ENCODE measurements at places on chromosomes 4 and X.
A peak's percentile ranks its signal among the peaks of the same experiment; 100 is the strongest.

- DNase-seq = peak; percentile 13
These were observed 36.8 kb downstream of the LRP2BP start for GRCh38 chr4:185358959-185359358.

DNA sequence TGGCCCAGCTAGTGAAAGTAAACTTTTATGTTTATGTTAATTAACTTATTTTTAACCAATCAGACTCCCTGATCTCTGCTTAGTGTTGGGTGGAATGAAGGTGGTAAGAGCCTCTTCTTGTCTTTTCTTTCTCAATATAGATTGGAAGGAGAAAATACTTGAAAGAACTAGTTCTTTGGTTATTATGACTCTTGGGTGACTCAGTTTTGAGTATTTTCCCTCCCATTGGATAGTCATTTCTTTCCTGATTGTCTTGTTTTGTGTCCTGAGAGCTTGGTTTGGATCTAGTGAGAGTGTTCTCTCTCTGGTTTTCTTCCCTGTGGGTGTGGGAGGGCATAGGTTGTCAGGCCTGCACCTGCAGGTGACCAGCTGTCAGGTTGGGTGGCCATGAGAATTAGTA, 172.0 kb upstream of the GLRA2 start:
- DNase-seq = no peak

GRCh38 chr4:128846063-128846462, 36.6 kb downstream of the JADE1 start:
- no peak for DNase-seq

- peak; percentile 46 for DNase-seq
These were observed 834 bp downstream of the NHS start for GRCh38 chrX:17375637-17376430.

DNA sequence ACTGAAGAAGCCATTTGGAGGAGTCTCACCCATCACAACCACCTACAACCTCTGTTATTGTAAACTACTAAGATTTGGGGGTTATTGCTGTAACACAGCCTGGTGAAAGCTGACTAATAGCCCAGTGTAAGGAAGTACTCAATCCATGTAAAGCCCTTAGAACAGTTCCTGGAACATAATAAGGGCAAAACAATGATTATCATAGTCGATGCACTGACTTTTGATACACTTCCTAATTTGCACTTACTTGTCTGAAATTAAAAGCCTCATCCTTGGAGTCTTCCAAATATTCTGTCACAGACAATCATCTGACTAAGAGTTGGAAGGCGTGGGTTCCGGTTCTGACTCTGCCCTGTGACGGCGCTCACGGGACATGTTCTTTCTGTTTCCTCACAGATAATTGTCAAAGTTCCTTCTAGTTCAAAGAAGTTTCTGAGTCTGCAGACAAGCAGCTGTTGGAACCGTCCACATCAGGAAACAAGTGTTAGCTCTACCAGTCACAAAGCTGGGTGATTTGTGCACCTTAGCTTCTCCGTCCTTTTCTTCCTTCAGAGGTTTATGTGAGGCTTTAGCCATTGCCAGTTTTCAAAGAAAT, 33.4 kb upstream of the RASGEF1B start:
- DNase-seq = no peak

- no peak for DNase-seq
These were observed 105.6 kb downstream of the IRF2 start for GRCh38 chr4:184368731-184369130.

DNA sequence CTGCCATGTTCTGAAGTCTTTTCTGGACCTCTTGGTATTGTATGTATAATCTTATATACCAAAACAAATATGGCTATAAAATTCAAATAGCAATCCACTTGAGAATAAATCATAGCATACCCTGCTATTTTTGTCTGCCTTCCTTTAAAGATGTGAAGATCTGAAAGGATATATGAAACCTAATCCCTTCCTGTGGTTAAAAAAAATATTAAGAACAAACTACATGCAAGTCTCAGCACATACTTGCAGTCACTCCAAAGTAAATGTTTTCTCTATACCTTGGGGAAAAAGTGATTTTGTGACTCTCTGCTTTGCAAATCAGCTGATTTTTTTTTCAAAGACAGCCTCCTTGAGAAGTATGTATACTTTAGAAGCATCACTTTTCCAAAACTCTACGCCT, 322.9 kb downstream of the ANKRD50 start:
- no peak for DNase-seq

GRCh38 chr4:79877511-79877910, 195.5 kb downstream of the ANTXR2 start:
- no peak for DNase-seq

- no peak for DNase-seq
These were observed 850 bp upstream of the CXCL3 start for GRCh38 chr4:74039315-74039763.

DNA sequence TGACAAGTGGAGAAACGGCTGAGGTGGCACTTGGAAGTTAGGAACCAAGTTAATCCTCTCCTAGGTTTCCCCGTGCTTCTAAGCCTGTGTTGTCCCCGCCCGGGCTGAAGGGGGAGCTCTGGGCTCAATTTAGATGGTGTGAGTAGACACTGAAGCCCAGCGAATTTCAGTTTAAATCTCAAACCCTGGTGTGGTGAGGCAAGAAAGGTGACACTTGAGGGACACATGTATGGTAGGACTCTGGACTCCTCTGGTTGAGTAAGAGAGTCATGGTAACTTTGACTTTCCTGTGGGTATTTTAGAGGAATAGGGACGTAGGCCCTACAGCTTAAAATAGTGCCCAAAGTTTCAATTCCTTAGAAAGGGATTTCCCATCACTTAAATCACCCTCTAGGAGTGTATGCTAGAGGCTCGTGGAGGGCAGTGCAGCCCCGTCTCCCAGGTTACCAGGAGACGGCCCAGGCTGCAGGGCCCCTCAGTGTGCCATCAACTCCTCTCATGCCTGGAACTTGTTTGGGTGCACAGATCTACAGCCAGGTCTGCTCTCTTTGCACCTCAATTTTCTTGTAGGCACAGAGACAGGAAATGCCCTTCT, 24.0 kb downstream of the HAND2 start:
- no peak for DNase-seq

DNA sequence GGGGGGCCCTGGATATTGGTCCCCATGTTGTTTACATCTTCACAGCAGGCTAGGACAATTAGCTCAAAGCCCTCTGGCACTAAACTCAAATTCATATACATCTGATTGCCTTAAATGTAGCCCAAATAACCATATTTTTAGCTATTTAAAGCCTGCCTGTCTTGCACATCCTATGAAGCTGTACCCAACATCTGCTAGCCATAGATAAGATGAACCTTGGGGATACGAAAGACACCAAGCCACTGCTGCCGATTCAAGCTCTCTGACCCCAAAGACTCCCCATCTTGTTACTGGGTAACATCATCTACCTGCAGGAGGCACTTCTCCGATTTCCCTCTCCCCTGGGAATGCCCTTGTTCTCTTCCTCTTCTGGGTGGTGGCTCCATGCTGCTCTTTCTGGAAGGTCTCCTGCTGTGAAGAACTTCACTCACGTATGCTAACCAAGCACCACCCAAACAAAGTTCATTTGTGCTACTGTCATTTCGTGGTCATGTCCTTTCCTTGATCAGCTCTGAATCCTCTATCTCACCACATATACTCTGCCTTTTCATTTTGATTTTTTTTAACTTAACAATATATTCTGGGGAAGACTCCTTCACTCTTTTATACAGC, 107.7 kb upstream of the ATXN3L start:
- no peak for DNase-seq

DNA sequence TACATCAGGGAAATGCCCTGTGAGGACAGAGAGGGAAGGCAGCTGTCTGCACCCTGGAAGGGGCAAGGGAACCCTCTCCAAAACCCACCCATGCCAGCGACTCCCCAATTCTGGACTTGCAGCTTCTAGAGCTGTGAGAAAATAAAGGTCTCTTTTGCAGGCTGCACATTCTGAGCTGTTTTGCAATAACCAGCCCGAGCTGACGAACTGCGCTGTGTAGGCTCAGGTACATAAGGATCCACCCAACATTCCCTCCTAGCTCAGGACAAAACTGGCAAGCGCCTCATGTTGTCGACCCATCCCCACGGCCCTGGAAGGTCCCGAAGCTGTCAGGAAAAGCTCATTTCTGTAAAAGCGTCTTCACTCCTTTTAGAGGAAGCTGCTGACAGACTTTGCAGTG, 271.8 kb downstream of the CRLF2 start:
- no peak for DNase-seq

DNA sequence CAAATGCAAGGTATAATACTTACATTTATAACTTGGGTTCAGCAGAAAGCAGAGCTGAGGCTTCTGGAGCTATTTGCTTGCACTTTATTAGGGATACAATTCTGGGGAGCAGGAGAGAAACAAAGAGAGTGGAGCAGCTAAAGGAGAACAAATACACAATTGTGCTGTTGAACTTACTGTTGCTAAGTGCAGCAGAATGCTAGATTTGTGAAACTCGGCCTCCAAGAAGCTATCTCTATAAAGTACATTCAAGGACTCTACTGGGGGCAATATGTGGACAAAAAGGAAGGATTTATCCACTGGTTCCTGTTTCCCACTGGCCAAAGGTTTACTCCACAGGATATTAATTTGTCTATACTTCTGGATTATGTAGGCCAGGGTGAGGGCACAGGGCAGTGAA, 86.8 kb downstream of the PPP1R2C start:
- no peak for DNase-seq

- DNase-seq = no peak
These were observed 87.1 kb downstream of the TMEM131L start for GRCh38 chr4:153553155-153553818.

GRCh38 chr4:24164054-24164693, 274.3 kb upstream of the PPARGC1A start:
- DNase-seq = no peak

DNA sequence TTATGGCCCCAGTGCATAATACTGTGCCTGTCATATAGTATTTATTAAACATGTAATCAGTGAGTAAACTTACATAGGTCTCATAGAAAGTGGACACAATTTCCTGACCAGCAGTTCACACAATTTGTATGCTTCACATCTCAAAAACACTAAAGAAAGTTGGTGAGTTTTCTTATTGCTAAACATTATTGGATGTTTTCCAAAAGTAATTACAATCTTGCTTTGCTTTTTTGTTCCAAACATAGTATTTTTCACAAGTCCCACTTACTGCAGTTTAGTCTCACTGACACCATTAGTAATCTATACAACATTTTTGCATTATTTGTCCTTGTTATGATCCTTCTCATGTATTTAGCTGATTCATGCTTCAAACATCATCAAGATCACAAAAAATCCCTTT, 132.5 kb downstream of the TBCK start:
- DNase-seq = no peak

- DNase-seq = no peak
These were observed 94.4 kb downstream of the SCD5 start for GRCh38 chr4:82704156-82704555.

GRCh38 chr4:154719087-154719486, 24.7 kb upstream of the LRAT start:
- DNase-seq = peak; percentile 54

DNA sequence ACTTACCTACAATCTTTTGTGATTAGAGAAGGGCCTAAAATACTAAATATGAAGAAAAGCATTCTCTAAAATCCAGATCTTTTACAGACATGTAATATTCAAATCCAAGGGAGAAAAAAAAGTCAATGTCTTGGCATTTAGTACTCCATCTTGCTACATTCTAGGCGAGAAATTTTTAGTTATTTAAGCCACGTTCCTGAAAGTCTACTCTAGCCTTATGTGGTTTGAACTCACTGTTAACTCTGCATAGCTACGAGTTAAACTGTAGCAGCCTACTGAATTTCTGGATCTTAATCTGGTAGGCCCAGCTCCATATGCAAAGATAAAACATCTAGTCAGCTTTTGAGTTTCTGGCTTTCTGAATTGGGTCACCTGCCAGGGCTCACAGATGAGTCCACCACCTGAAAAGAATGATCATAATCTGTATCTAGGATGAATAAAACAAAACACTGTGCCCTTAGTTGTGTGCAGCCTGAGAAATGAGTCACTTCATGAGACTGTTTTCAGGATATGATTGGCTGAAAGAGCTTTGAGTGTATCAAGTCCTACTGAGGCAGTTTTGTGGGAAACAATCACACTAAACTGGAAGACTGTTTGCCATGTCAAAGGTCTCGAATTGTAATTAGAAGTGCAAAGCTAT, 3.2 kb upstream of the NEK1 start:
- peak; percentile 42 for DNase-seq

DNA sequence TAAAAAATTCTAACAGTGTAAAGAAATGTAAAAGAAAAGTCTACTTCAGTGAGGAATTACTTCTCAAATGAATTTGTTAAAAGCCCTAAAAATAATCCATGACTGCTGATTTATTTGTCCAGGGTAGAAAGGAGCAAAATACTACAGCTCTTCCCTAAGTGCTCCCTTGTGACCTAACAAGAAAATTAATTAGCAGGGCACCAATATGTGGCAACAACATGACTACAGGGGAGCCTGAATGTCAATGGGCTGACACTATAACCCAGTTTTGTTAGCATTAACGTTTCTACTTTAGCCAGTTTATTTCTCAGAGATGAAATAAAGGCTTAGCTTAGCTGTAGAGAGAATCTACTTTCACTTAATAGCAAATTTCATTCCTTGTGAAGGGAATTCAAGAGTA, 918.9 kb upstream of the EPHA5 start:
- DNase-seq = no peak

DNA sequence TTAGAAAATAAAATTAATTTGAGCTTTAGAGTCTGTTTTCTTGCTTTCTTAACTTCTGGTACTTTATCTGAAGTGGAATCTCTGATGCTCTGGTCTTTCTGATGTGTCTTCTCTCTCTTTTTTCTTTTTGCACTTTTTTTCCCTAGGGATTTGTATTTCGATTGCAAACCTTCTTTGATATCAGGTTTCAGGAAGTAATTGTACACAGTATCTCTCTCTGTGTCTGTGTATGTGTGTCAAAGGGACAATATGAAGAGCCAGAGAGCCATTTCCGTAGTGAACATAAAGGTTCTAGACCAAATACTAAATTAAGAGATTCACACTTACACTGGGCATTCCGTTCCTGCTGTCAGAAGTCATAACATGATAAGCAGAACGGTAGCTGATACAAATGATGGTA, 325.0 kb downstream of the PCDH7 start:
- DNase-seq = no peak

- DNase-seq = no peak
These were observed 50.8 kb downstream of the TMEM165 start for GRCh38 chr4:55446578-55446922.

DNA sequence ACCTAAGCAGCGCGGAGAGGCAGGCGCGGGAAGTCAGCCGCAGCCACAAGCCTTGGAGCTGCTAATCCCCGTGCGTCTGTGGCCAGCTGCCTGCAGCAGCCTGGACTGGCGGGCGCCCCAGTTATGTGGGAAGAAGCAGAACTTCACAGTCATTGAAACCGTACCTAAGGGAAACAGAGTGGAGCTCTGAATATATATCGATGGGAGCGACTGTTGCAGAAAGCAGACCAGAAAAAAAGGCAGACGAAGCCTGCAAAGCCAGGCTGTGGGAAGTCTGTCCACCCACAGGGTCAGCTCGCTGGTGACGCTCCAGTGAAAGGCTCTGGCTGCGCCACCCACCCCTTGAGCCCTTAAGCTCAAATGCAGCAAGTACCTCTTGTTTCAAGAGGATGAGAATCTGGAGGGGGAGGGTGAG, 24.7 kb downstream of the KCNE5 start:
- no peak for DNase-seq

- no peak for DNase-seq
These were observed 105.2 kb upstream of the LRPAP1 start for GRCh38 chr4:3637326-3638016.

All from Caki2 (cell line).